ENCODE measurements at places on chromosomes 6 and 20.

- DNase-seq: peak; percentile 12
These were observed 41.8 kb downstream of the FARS2 start for GRCh38 chr6:5302995-5303622.

DNA sequence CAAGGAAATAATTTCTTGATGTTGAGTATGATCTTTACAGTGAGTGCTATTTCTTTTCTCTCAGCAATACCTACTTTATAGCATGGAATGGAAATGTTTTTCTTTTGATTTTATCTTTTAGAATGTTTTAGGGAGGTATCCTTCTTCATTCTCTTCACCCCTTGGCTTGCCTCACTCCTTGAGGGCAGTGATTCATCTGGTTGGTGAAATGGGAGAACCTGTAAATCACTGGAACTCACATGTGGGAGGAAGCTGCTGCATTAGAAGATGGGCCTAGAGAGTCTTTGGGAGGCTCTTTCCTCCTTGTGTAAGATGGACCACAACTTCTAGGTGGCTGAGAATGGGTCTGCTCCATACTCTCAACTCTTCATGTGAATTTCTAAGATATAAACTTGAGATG lies 244.8 kb upstream of the SYNCRIP start:
- no peak for DNase-seq

DNA sequence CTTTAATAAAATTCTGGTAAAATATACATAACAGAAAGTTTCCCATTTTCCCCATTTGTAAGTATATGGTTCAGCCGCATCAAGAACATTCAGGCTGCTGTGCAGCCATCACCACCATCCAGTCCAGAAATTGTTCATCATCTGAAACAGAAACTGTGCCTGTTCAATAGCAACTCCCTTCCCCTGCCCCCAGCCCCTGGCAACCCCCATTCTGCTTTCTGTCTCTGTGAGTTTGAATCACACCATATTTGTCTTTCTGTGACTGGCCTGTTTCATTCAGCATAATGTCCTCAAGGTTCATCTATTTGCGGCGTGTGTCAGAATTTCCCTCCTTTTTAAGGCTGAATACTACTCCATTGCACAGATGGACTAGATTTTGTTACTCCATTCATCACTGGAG lies 19.1 kb downstream of the VSTM2L start:
- no peak for DNase-seq

DNA sequence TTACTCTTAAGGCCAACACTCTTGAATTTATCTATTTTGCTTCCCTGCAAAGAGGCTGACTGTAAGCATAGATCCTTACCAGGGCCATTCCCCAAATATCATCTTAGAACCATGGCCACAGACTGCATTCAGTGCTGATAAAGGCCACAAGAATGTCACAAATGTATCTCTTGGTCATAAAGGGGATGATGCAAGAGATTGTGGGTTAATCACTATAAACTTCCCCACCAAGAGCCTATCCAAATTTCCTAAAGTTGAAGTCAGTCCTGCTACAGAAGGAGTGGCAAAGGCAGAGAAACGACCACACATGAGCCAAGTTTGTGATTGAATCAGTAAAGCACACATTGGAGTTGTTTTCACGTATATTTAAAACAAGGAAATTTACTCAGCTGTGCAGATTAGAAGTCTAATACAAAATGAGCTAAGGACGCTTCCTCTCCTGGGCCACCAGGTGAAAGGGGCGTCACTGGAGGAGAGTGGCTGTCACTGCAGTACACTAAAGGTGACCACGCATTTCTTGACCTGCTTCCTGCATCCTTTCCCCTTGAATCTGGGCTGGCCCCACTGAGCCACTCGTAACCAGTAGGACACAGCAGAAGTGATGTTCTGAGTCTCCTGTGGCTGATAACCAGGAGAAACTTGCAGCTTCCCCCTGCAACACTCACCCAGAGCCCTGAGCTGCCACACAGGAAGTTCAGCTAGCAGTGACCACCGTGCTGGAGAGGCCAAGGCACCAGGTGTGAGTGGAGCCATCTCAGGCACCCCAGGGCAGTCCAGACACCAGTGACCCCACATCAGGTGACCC lies 181.9 kb downstream of the SYNDIG1 start:
- peak; percentile 70 for DNase-seq

GRCh38 chr20:26308961-26309360 lies 612.3 kb upstream of the ZNF337 start:
- DNase-seq: no peak

DNA sequence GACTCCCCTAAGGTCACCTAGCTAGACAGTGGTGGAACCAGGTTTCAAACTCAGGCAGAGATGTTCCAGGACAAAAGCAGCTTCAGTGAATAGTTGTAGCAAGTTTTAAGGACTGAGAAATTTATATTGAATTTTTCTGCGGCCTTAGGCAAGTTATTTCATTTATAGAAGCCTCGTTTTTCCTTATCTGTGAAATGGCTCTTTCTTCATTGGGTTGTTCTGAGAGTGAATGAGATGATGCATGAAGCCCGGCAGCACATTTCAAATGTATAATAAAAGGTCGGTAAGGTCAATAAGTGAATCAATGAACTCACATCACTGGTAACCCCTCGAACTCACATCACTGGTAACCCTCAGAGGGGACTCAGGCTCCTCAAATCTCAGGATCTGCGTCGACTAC lies 1.1 kb upstream of the GMPR start:
- DNase-seq: no peak

- no peak for DNase-seq
These were observed 46.6 kb downstream of the HCRTR2 start for GRCh38 chr6:55220961-55221360.

DNA sequence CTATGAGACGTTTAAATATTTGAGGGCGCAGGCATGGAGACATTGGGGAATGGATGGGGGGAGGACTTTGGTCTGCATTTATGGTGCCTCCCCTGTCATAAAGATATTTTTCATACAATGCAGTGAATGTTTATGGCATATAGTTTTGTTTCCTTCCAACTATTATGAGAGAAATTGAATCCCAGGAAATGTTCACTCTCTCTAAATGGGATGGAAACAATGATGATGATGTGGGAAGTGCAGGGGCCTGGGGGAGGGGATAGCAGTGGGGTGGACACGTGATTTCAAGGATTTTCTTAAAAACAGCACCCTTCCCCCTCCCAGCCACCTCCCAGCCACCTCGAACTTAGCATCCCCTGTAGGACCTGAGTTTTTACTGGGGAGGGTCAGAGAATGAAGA lies 69.9 kb downstream of the TOX2 start:
- no peak for DNase-seq

DNA sequence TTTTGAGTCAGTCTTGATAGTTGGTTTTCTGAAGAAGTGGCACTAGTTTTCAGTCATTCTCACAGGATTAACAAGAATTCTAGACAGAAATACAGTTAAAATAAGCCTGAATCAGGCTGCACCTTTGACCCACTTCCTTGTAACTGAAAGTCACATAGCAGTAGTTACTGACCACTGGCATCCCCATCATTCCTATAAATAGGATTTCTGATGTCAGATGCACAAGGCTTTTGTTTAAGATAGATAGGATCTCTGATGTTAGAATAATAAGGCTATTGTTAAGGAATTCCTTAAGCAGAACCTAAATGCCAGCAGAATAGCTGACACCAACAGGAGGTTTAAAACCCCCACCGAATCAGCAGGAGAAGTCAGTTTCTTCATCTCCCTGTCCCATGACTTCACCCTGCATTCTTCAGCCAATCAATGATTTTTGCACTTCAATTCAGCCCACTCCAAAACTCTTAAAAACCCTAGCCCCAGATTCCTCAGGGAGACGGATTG lies 30.6 kb upstream of the ZBTB24 start:
- peak; percentile 35 for DNase-seq

GRCh38 chr20:45341939-45342854 lies 6.0 kb downstream of the SDC4 start:
- DNase-seq: peak; percentile 85

DNA sequence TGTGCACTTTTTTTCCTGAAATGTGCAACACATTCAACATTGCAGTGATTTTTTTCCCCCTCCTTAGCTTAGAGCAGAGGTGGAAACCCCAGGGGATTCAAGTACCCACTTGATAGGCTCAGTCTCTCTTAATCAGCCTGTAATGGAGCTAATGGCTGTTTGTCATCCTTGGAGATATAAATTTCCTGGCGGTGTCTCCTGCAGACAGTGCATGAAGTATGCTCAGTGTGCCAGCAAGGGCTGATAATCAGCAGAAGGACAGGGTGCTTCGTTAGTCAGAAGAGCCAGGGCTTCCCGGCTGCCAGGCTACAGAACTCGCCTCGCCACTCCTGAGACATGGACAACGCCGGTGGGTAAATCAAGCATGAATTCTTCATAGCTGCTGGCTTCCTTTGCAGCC lies 69.8 kb upstream of the PHACTR2 start:
- DNase-seq: no peak

DNA sequence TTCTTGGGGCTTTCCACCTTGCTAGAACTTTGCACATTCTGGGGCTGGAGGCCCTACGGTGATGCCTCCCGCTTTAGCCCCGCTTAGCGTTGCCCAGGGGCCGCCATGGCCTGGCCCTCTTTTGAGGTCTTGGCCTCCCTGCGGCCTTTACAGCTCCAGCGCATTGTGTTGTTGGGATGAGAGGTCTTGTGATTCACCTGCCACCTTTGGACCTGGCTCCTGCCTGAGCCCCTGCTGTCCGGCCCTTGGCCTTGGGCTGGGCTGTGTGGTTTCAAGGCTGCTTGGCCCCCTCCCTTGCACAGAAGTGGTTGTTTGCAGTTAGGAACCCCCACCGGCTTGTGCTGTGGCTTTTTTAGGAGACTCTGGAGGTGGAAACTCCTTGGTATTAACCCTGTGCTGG lies 61.0 kb upstream of the CDH4 start:
- DNase-seq: no peak

DNA sequence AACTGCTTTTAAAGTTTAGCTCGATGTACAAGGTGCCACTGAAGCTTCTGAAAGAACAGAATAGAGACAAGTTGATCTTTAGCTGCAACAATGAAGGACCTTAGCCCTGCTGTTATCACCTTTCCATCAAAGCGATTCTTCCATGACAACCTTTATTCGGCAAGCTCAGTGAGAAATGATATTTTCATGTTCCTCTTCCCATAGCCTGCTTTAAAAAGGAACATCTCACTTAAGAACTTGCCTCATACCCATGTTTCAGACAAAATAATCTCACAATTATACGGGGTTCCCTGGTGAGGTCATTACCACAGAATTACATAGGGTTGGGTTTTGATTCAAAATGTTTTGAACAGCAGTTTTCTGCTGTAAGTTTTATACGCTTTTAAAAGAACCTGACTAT lies 264.2 kb downstream of the THBS2 start:
- no peak for DNase-seq

DNA sequence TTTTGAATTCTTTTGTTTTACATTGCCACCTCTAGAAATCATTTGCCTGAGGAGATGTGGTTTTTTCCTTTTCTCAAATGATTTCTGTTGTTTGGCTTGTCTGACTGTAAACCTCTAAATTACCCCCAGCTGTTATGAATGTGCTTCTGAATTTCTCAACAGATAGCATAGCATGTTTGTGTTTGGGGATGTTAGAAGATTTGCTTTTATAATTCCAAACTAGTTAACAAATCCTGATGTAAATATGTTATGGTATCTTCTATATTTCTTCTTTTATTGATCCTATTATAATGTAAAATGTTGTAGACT lies 31.6 kb upstream of the EZR start:
- no peak for DNase-seq

GRCh38 chr20:20211988-20212518 lies 155.9 kb upstream of the INSM1 start:
- DNase-seq: no peak

GRCh38 chr20:45336530-45337366 lies 11.5 kb downstream of the SDC4 start:
- peak; percentile 78 for DNase-seq

DNA sequence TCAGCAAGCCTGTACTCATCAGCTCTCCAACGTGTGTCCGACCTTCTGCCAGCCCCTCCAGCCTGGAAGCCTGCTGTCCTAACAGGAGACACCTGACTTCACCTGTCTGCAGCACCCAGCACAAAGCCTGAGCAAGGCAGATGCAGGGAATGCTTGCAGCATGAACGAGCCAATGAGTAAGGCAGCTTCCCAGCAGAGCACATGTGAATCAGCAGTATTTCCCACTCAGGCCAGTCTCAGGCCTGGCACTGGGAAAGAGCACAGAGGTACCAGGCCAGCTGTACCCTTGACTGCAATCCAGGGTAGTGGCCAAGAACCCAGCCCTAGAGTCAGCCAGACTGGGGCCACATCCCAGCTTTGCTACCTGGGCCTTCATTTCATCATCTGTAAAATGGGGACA lies 120.8 kb downstream of the MAFB start:
- no peak for DNase-seq

DNA sequence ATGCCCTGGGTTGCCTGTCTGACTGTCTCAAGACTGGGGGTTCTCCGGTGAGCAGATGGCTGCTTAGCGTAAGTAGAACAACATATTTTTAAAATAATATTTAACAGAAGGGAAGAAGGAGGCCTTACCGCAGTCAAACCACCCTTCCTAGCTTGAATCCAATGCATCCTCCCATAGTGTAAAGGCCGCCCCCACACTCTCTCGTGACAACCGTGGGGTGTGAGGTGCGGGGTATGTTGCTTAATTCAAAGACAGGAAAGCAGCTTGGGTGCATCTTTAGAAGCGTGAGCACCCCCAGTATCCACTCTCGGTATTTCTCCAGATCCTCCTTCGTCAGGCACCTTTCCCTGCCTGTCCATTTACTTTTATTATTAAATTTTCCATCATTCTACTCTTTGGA lies 501.2 kb upstream of the CDH4 start:
- DNase-seq: no peak

- DNase-seq: no peak
These were observed 37.4 kb downstream of the LYRM4 start for GRCh38 chr6:5223309-5223708.

DNA sequence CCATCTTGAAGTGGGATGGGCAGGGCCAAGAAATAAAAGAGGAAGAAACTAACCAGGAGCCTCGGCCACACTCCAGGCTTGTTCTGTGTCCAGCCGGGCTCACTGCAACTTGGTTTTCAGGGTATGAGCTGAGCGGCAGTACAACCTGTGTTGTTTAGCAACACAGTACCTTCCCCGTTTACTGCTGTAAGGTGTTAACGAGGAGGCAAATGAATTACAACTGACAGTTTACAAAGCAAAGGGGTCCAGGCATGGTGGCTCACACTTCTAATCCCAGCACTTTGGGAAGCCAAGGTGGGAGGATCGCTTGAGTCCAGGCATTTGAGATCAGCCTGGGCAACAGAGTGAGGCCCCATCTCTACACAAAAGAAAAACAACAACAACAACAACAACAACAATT lies 481.3 kb upstream of the SULF2 start:
- DNase-seq: no peak

DNA sequence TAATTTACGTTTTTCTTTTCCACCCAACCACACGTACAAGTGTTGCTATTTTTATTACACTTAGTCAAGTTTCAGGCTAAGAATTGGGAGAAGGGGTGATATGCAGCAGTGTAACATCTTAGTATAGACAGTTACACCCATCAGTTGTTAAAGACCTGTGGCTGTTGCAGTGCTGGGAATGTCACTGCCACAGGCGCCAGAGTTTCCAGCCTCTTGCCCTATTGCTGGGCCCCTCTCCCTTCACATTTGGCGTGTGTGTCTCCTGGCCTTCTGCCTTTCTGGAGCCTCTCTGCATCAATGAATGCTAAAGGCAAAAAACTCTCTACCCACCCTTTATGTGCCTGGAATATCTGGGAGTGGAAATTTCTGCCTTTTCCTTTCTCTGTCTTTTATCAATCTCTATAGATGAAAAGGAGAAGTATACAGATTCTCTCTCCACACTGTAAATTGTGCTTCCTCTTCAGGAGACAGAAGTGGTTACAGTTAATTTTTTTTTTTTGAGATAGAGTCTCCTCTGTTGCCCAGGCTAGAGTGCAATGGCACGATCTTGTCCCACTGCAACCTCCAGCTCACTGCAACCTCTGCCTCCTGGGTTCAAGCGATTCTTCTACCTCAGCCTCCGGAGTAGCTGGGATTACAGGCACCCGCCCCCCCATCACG lies 73.0 kb downstream of the TIAM2 start:
- DNase-seq: no peak

Data from urothelium cell line (cell line).